ENCODE measurements at places on chromosomes 12 and 14.

- DNase-seq = no peak
These were observed 47.3 kb downstream of the SFSWAP start for GRCh38 chr12:131758016-131758739.

DNA sequence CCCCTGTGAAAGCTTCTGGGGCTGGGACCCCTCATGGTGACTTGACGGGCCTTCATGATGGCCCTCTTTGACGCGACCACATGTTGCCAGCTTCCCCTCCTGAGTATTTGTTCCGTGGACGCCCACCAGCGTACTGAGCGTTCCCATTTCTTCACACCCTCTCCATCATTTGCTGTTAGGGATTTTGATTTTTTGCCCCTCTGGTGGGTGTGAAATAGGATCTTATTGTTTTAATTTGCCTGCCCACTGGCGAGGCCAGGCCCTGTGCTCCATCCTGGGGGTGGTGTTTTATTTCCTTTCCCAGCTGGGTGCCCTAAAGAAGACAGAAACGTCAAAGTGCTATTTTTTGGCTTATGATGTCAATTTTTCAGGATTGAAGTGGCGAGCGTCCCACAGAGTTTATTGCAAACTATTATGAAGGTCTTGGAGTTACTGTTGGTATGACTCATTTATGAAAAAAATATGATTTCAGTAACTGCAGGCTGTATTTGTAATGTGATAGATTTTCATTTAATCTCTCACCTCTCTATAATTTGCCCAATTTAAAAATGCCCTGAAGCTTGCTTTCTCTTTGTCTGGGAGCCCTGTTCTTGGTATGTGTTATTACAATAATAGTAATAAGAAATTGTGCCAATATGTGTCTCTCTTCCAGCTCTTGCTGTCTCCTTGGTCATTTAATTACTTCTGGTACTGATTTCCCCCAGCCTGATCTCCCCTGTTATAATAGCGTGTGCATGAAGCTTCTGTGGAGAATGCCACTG is 99.6 kb downstream of the SLC25A47 start:
- no peak for DNase-seq

GRCh38 chr12:81249976-81250375 is 172.1 kb downstream of the ACSS3 start:
- no peak for DNase-seq

- no peak for DNase-seq
These were observed 40.0 kb upstream of the CAPRIN2 start for GRCh38 chr12:30794591-30795409.

DNA sequence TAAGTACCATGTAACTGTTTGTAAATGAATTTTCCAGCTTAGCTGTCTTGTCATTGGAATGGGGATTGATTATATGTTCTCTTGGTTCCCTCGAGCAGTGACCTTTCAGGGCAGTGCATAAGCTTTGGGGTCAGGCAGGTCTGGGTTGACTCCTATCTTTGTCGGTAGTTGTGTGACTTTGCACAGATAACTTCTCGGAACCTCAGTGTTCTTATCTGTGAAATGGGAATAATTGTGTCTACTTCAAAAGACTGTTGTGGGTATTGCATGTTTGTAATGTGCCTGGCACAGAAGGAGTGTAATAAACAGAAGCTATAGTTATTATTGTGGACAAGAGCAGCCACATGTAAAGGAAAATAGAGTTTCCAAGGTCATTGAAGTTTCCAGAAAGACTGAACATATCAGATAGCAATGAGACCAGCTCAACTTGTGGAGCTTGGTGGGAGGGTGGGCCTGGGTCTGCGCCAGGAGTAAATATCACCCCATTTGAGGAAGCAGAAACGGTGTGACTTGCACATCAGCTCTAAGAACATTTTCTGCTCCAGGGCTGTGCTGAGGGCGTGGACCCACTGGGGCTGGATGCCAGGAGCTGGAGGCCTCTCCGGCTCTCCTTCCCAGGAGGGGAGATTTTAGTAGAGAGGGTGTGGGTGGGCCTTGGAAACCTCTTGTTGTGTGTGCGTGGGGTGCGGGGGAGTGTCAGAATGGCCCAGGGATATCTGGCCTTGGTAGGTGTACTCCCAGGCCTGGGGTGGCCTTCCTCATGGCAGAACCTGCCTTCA is 19.7 kb downstream of the FOS start:
- no peak for DNase-seq

- no peak for DNase-seq
These were observed 83.8 kb downstream of the SLC25A21 start for GRCh38 chr14:37088356-37089215.

DNA sequence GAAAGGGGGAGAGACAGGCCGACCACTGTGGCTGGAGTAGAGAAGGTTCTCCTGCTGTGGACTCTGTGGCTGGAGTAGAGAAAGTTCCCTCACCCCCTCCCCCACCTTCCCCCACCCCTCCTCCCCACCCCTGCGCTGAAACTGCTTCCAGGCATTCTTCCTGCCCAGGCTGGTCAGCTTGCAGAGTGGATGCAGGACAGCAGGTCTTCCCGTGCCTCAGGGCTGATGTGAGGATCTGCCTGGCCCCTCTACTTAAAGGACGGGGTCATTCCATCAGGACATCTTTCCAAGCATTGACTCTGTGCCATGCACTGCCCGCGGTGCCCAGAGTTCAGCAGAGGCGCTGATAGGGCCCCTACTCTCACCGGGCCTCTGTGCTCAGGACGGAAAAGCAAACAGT is 13.2 kb upstream of the RIMBP2 start:
- no peak for DNase-seq

- no peak for DNase-seq
These were observed 36.8 kb downstream of the FLVCR2 start for GRCh38 chr14:75615200-75615599.

GRCh38 chr14:99268810-99269707 is 2.9 kb downstream of the BCL11B start:
- no peak for DNase-seq

GRCh38 chr14:33573301-33573880 is 377.5 kb downstream of the EGLN3 start:
- no peak for DNase-seq

GRCh38 chr14:101972126-101972866 is 7.9 kb downstream of the DYNC1H1 start:
- DNase-seq = no peak

GRCh38 chr12:59595565-59595882 is 305 bp upstream of the SLC16A7 start:
- no peak for DNase-seq

DNA sequence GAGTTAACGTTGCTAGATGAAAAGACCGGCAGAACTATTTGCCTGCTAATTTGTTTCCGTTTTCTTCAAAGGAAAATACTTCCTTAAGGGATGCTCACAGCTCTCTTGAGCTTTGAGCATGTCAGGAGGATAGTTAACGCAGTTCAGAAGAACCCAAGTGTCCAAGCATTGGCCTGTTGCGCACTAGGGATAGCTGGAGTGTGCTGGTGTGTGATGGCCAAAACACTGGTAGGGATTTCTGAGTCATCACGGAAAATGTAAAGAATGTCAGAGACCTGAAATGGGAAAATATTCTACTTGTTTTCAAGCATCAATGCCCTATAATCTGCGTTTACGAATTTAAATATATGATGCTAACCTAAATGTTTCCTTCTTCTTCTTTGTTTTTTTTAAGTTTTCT is 97.8 kb downstream of the VRK1 start:
- DNase-seq = no peak

- no peak for DNase-seq
These were observed 30.7 kb upstream of the RFLNA start for GRCh38 chr12:124264089-124264795.

GRCh38 chr14:74959596-74960180 is 4.3 kb upstream of the PGF start:
- no peak for DNase-seq

DNA sequence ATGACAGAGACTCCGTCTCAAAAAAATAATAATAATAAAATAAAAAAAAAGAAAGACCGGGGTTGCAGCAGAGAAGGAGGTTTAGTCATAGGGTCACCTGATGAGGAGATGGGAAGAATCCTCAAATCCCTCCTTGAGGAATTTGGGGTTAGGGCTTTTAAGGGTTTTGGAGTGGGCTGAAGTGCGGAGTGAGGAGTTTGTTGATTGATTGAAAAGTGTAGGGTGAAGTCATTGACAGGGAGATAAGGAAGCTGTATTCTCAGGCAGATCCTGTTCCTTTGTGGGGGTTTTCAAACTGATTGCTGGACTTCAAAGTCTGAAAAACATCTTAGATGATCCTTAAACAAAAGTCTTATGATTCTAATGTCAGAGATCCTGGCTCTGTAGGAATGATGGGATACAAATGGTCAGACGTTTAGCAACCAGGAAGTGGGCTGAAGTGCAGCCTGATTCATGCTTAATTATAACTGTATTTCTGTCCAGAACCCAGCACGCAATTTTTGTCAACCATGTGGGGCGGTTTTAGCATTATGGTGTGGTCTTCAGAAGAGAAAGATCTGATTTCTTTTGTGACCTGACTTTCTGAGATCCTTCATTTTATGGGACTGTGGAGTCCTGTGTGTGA is 16.0 kb downstream of the FNTB start:
- no peak for DNase-seq

GRCh38 chr12:100399095-100399494 is 42.2 kb downstream of the SLC17A8 start:
- no peak for DNase-seq

- no peak for DNase-seq
These were observed 32.8 kb downstream of the NOS1 start for GRCh38 chr12:117328556-117329100.

DNA sequence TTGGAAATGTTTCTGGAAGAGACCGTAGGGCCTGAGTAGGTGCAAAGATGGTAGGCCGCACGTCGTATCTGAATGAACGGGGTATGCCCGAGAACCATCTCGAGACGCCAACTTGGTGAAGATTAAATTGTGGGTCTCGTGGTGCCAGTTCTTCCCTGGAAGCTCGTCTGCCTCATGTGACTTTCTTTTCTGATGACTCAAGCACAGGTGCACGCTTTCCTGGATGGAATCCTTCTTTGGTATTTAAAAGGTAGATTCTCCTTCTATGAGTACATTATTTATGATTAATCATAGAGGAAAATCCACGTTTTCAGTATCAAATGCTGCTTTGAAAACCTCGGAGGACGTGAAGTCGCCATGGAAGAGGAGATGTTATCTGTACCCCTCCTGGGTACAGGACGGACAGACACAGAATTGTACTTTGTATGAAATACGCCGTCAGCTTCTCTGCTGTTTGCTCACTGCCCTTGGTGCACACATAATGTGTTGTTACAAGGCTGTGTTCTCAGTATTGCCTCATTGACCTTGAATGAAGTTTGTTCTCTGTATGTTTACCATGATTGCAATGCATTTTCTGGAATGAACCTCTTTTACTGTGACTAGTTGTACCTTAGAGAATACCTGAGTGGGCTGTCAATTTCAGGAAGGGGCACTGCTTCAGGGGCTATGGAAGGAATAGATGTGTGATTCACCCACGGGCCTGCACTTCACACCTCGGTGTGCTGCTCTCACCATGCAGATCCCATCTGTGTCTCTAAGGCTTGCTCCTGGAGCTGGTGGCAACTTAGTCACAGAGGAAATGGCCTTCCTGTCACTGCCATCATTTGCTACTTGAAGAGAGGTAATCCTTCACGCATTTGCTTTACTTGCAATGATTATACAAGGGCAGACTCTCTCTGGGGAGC is 137.3 kb upstream of the RTL1 start:
- DNase-seq = no peak

- no peak for DNase-seq
These were observed 160.1 kb downstream of the BRMS1L start for GRCh38 chr14:35986219-35986573.

DNA sequence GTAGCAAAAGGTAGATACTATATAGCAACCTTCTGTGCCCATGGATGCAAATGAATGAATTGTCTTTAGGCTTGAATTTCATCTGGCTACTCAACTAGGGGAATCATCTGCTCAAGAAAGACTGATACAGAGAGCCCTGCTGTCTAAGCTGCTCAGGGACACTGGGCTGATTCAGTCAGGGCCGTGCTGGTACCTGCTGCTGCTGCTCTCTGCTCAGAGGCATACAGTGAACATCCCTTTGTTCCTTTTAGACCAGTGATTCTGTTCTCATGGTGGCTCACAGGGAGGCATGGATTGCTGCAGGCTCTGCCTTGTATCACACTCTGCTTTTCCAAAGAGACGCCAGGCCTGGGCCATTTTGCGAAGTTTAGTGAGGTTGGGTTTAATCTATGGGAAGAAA is 14.1 kb downstream of the EIF2B2 start:
- DNase-seq = no peak

- no peak for DNase-seq
These were observed 117.7 kb downstream of the GLT1D1 start for GRCh38 chr12:128970941-128971340.

GRCh38 chr12:127310548-127310947 is 956.4 kb upstream of the TMEM132C start:
- no peak for DNase-seq

- no peak for DNase-seq
These were observed 112.8 kb upstream of the PELI2 start for GRCh38 chr14:56005191-56006053.

- no peak for DNase-seq
These were observed 208.5 kb downstream of the CHST11 start for GRCh38 chr12:104665296-104665695.

DNA sequence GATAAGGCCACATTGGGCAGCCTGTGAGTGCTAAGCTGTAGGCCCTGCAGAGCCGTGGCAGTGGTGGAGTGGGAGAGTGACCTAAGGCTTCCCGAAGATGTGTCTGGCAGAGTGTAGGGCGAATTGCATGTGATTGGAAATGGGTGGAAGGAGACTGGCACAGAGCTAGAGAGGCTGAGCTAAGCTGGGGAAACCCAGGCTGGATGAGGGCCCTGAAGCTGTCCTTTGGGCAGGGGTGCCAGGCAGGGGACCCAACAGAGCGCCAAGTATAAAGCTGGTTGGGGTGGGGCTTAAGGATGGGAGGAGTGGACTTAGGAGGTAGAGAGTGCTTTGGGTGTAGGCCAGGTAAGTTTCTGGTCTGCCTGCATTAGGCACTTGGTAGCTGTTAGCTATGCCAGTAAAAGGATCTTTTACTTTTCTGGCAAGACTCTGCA is 47.9 kb downstream of the WDR20 start:
- DNase-seq = no peak

- no peak for DNase-seq
These were observed 4.4 kb downstream of the TMEM179 start for GRCh38 chr14:104600141-104600643.

DNA sequence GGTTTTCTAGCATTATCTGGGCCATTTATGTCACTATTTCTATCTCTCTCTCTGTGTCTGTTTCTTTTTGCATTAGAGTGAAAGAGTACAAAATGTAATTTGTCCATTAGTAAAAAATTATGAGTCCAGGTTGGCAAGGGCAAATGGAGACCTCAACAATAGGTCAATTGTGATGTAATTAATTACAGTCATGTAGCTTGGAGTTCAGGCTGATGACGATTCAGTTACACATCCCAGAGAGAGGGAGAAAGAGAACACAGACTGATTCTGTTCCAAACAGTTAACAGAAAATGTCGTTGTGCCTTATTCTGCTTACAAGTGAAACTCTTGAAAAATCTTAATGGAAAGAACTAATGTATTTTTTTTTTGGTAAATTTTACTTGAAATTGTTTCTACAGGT is 83.3 kb downstream of the ATXN7L3B start:
- no peak for DNase-seq

DNA sequence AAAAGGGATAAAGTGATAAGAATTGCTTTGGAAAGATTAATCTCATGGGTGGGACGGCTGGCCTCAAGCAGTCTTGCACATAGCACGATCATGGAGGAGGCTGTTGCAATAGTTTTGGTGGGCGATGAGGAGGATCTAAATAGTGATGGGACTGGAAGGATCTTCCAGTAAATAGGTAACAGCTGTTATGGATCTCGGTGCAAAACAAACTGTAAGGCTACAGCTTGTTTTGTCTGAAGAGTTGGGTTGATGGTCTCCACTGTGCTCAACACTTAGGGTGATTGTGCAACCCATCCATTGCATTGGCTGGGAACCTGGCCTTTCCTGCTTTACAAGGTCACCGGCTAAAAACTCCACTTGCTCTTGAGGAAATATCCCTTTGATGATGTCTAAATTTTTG is 21.0 kb downstream of the IGF1 start:
- no peak for DNase-seq

All from stimulated activated naive CD4-positive, alpha-beta T cell (primary cell).